ENCODE measurements at places on chromosomes 1 and 21. TPM values are rescaled to one million over a fixed set of nuclear protein-coding genes. Genes with fewer than 3 reads are reported as not detected.

The UMODL1 gene
- total RNA-seq = 0.24 TPM

The ERG gene
- total RNA-seq = 1.8 TPM

The CYP4Z1 gene
- total RNA-seq = not detected

The ATP1A2 gene
- not detected for total RNA-seq

The YIPF1 gene
- 19.7 TPM for total RNA-seq

The CDC14A gene
- 4.6 TPM for total RNA-seq

The E2F2 gene
- total RNA-seq = 37.1 TPM

The LINGO4 gene
- total RNA-seq = not detected

The GPR52 gene
- total RNA-seq = not detected

The KCNJ10 gene
- not detected for total RNA-seq

The RIMS3 gene
- 0.74 TPM for total RNA-seq

The TMEM183A gene
- total RNA-seq = 94.8 TPM

The KCNJ6 gene
- not detected for total RNA-seq

The DFFA gene
- total RNA-seq = 43.9 TPM
